ENCODE measurements at places on chromosomes 6 and 20.

DNA sequence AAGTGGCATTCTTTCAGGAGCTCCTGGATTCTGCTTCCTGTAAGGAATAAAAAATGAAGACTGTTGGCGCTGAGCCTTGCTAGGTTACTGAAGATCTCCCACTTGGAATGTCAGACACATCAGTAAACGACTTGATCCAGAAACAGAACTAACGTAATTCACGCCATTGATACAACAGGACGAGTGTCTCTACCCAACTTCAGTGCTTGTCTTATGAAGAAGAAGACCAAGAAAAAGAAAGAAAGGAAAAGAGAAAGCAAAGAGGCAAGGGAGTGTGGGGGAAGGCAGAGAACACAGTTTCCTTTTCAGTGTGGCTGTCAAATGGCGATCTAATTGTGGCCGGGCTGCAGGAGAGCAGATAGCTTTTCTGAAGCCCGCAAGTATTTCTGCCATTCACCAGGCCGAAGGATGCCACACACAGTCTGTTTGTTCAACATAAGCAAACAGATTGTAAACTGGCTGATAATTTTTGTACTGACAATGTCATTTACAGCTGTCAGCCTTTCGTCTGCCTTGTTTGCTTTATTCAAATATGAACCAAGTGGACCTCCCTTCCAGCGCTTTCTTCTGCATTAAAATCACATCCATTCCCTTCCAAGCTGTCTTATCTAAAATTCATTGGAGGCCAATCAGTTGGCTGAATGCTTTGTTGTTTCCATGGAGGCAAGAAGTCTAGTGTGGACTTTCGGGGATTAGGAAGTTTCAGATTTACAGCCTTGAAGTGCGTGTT, 180.6 kb downstream of the FOXA2 start:
- peak; percentile 13 for DNase-seq

DNA sequence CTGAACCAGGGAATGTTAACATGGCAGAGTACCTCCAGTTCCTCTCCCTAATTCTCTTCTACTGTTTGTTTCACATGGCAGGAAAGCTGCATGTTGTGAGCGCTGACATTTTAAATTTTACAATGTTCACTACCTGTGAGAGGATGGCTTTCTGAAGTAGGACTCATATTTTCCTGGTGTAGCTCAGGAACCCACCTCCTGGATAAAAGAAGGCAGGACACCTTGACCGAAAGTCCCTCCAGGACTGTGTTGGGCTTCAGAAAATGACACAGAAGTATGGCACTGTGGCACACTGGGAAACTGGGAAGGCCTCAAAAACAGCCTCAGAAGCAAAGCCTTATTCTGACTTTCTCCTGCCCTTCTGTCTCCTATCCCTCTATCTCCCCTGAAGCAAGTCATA, 33.3 kb downstream of the PTPRK start:
- peak; percentile 30 for DNase-seq

GRCh38 chr6:163667372-163668060, 253.0 kb downstream of the QKI start:
- DNase-seq, result peak; percentile 86

DNA sequence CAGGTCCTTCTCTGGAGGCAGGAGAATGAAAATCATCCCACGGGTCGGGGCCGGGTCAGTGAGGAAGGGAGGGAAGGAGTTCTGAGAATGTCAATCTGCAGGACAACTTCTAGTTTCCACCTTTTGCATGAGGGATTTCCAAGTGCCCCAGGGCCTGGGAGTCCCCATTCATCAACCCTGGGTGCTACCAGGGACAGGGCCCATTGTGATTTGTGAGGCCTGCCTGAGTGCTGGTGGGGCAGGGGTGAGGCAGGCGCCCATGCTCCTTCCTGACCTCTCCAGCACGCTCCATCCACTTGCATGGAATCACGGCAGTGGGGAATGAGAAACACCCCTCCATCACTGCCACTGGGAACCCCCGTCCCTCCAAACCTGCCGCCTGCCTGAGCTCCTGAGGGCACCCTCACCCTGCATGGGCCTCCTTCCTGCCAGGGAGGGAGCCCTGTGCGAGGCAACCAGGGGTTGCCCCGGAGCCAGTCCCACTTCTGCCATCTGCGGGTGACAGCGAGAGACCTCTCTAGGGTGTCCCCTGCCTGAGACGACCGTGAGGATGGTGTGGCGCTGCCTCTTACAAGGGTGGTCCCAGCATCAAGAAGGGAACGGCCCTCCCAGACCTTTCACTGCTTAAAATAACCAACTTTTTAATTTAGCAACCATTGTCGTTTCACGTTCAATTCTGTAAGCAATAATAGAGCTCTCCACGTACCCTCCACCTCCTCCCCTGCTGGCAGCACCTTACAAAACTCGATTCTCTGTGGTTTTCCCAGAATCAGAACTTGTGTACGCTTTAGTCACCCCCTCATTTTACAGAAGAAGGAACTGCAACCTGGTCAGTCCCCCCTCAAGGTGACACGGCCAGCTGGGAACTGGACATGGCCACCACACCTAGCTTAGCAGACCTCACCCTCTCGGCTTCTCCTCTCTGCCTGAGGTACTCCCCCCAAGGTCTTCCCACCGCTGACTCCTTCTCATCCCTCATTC, 28.6 kb downstream of the PMEPA1 start:
- no peak for DNase-seq

DNA sequence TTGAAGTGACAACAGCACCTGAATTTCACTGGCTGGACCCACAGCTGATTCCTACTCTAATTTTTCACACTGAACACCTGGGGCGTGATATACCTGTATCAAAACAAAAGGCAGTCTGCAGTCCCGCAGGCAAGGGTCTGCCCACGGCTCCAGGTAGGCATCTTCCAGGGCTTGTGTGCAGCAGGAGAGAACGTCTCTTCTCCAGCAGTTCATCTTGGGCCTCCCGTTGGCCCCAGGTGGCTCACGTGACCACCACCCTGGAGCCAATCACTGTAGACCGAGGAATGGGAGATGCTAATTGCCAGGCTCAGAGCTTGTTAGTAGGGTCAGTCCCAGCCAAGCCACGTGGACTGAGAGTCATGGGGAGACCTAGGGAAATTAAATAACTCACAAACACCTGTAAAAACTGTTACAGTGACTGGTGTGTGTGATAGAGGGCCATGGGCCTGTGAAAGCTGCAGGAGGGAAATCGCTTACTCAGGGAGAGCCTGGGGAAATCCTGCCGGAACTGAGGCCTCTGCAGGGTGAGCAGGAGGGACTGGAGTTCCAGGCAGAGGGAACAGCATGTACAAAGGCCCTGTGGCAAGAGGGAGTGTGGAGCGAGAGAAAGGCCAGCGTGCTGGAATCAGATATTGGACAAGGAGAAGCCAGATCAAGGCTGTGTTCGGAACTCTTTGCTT, 83.4 kb downstream of the EYA2 start:
- no peak for DNase-seq

Data from choroid plexus epithelial cell (primary cell).